WTC11 (cell line): ENCODE measurements at places on chromosomes 16 and 17. TPM values are rescaled to one million over a fixed set of nuclear protein-coding genes. Genes with fewer than 3 reads are reported as not detected.

GRCh38 chr17:51391982-51392654, 131.8 kb downstream of the UTP18 start:
- H3K27ac ChIP-seq = no peak overlapping the region
- no peak overlapping the region for H3K4me3 ChIP-seq
- H3K27me3 ChIP-seq = no peaks in the 10 kb centered on the region; the same call in 1 of the 2 replicates

- H3K4me3 ChIP-seq = no peak overlapping the region
- no peak for DNase-seq
- H3K27me3 ChIP-seq = no peaks in the 10 kb centered on the region; the same call in 1 of the 2 replicates
- peaks cover 18% of the 10 kb centered on the region for H3K4me1 ChIP-seq
Measured at GRCh38 chr17:10033449-10033848, 128.4 kb upstream of the RCVRN start.

- DNase-seq = no peak
- no peak overlapping the region for H3K27ac ChIP-seq
- H3K36me3 ChIP-seq = peaks cover 46% of the 10 kb centered on the region
- no peaks in the 10 kb centered on the region for H3K27me3 ChIP-seq
Measured at GRCh38 chr17:31523862-31524730, 132.6 kb downstream of the RAB11FIP4 start.

DNA sequence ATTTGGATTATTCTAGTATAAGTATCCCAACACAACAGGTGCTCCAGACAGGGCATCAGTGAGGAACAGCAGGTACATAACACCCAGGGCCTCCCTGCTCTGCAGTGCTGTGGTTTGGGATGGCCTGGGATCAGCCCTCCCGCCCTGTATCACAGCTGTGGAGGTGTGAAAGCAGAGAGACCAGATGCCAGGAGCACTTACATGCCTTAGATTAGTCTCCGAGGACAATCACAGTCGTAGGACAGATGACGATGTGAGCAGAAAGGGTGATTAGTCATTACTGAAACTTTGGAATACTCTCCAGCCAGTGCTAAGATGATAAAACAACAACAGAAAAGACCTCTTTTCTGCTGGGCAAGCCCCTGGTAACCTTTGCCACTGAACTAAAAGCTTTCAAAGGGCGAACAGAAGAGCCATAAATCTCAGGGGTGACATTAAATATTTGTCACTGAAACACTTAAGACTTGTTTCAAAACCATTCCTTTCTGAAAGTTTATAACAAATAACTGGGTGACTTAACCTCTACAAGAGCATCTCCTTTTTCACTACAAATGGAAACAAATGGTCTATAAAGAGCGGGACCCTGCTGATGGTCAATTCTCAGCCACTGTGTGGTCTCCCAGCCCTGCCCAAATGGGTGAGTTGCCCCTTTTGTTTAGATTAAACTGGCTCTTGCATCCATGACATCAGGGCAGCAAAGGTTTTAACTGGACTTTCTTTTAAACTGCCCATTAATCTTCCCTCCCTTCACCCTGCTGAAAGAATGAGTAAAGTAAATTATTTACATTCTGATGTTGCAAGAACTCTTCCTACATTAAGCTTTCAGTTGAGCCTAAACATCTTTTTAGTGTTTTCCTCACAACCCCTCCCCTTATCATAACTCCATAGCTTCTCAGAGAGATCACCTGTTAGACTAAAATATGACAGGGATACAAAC, 183.1 kb upstream of the COX10 start:
- no peak for DNase-seq
- no peak overlapping the region for H3K27ac ChIP-seq
- H3K4me3 ChIP-seq = no peak overlapping the region
- no peaks in the 10 kb centered on the region for H3K4me1 ChIP-seq
- peaks cover 5% of the 10 kb centered on the region; the same call in 1 of the 2 replicates for H3K36me3 ChIP-seq

GRCh38 chr17:12911239-12911638, 106.6 kb downstream of the ELAC2 start:
- H3K27me3 ChIP-seq = no peaks in the 10 kb centered on the region
- DNase-seq = no peak
- H3K36me3 ChIP-seq = peaks cover 24% of the 10 kb centered on the region
- H3K4me1 ChIP-seq = no peaks in the 10 kb centered on the region

DNA sequence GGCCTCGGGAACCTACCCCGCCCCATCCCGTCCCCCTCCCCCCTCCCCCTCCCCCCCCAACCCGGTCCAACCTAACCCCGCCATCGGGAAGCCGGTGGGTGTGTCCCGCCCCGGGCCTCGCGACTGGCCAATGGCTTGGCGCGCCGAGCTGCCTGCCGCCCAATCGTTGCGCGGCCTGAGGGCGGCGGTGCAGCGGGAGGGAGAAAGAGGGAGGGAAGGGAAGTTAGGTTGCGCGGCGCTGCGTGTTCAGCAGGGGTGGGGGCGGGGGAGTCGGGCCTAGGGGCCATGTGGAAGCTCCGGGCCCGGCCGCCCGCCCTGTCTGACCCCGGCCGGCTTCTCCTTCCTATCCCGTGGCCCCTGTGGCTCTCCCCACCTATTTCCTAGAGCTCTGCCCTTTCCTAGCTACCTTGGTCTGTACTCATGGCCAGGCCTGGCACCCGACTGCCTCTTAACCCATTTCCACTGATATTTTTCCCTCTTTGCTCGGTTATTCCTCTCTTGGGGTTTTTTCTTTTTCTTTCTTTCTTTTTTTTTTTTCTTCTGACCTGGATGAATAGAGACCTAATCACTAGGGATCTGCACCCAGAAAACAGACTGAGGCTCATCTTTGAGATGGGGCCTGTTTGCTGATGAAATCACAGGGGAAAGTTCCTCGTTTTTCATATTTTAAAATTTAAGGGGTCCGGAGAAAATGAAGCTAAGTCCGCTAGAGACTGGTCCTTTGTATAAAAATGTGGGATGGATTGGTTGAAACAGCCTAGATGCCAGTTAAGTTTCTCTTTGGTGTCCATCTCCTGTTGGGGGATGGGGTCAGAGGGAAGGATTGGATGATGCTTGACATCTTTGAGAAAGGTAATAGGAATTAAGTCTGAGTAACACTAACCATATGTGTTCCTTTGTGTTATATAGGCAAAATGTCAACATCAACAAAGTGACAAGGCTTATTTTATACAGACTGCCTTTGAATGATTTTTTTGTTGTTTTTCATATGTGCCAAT, 1.1 kb downstream of the KPNB1 start:
- peak overlapping the region; percentile 86; the same call in 1 of the 2 replicates for H3K27ac ChIP-seq
- H3K4me1 ChIP-seq = peaks cover 28% of the 10 kb centered on the region
- peak; percentile 97 for DNase-seq
- peak overlapping the region; percentile 91 for H3K4me3 ChIP-seq
- H3K36me3 ChIP-seq = peaks cover 46% of the 10 kb centered on the region

- H3K36me3 ChIP-seq = peaks cover 6% of the 10 kb centered on the region; the same call in 1 of the 2 replicates
- no peak overlapping the region for H3K27ac ChIP-seq
- DNase-seq = no peak
- H3K27me3 ChIP-seq = no peaks in the 10 kb centered on the region
- H3K4me1 ChIP-seq = no peaks in the 10 kb centered on the region
Measured at GRCh38 chr16:12132290-12132689, 155.8 kb downstream of the SNX29 start.

- DNase-seq = no peak
- no peaks in the 10 kb centered on the region for H3K4me1 ChIP-seq
- no peaks in the 10 kb centered on the region for H3K27me3 ChIP-seq
- peaks cover 21% of the 10 kb centered on the region for H3K36me3 ChIP-seq
Measured at GRCh38 chr16:74439685-74440084, 18.4 kb upstream of the CLEC18B start.

GRCh38 chr17:12973496-12974004, 44.3 kb downstream of the ELAC2 start:
- peak overlapping the region; percentile 71 for H3K4me3 ChIP-seq
- no peaks in the 10 kb centered on the region for H3K27me3 ChIP-seq
- no peak overlapping the region for H3K27ac ChIP-seq
- peak; percentile 26 for DNase-seq

DNA sequence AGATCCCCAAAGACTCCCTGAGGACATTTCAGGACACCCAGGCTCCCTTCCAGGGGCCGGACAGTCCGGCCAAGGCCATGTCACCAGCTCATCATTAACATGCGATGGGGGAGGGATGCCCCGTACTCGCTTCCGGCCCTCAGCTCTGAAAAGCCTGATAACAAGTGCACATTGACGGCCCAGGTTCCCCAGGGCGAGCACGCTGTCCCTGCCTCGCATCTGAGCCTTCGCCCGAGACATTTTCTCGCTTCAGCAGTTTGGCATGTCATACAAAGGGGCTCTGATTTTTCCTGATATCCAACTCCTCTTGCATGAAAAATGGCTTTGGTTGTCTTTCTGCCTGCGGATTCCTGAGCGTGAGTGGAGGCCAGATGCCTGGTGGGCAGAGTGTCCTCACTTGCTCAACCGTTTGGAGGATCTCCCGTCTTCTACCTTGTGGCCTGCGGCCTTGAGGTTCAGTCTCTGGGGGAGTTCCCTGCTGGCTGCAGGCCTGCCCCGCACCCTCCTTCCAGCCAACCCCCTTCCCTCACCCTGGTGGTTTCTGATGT, 14.1 kb downstream of the CACNG4 start:
- H3K4me3 ChIP-seq = no peak overlapping the region
- DNase-seq = no peak
- no peak overlapping the region for H3K27ac ChIP-seq
- peaks cover 13% of the 10 kb centered on the region for H3K4me1 ChIP-seq

DNA sequence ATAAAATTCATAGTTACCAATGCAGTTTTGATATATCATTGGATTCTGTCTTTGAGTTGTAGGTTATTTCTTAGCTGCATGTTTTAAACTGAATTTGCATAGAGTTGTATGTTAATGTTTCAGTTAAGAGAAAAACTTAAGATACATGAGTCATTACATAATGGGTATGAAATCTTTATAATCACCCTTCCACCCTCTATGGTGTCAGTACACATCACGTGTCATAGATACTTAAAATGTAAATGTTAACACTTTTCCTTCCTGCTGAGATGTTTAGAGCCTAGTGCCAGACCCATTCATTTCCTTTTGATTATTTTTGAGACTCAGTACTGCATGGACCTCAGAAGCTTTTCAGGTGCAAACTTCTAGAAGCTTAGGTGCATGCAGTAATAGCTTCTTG, 20.5 kb downstream of the ZNF207 start:
- H3K27ac ChIP-seq = peak overlapping the region; percentile 31; the same call in 1 of the 2 replicates
- H3K4me1 ChIP-seq = no peaks in the 10 kb centered on the region
- peaks cover 87% of the 10 kb centered on the region for H3K36me3 ChIP-seq
- no peak overlapping the region for H3K4me3 ChIP-seq
- no peak for DNase-seq

GRCh38 chr17:42053731-42054500, 3.5 kb upstream of the C17orf113 start:
- peaks cover 46% of the 10 kb centered on the region for H3K4me1 ChIP-seq
- no peak overlapping the region for H3K4me3 ChIP-seq
- H3K27me3 ChIP-seq = peaks cover 9% of the 10 kb centered on the region
- H3K36me3 ChIP-seq = no peaks in the 10 kb centered on the region

- peak overlapping the region; percentile 81 for H3K4me3 ChIP-seq
- no peak for DNase-seq
- no peak overlapping the region for H3K27ac ChIP-seq
- peaks cover 36% of the 10 kb centered on the region for H3K4me1 ChIP-seq
- H3K36me3 ChIP-seq = no peaks in the 10 kb centered on the region
Measured at GRCh38 chr17:74738051-74738996, 1.3 kb downstream of the RAB37 start.

DNA sequence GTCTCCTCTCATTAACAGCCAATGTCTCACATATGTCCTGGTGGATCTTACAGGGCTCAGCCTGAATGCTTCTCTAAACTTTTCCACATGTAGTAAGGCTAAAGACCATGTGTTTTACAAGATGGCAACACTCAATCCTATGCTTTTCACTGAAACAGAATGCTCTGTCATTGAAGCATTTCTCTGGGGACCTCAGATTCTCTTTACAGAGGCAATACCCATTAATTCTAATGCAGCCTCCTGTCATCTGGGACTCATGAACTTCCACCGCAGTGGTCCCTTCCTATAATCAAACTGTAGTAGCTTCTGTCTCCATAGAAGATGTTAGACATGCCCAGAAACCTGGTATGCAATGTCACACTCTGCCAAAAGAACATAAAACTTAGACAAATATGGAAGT, 926.6 kb upstream of the RBFOX1 start:
- H3K36me3 ChIP-seq = peaks cover 88% of the 10 kb centered on the region
- no peaks in the 10 kb centered on the region for H3K4me1 ChIP-seq
- no peak overlapping the region for H3K27ac ChIP-seq
- no peak for DNase-seq
- H3K27me3 ChIP-seq = peaks cover 4% of the 10 kb centered on the region; the same call in 1 of the 2 replicates
- no peak overlapping the region for H3K4me3 ChIP-seq

GRCh38 chr16:9013508-9013864, 49.8 kb upstream of the USP7 start:
- H3K27me3 ChIP-seq = peaks cover 4% of the 10 kb centered on the region
- H3K27ac ChIP-seq = no peak overlapping the region
- no peak for DNase-seq
- peaks cover 7% of the 10 kb centered on the region for H3K4me1 ChIP-seq
- H3K36me3 ChIP-seq = peaks cover 5% of the 10 kb centered on the region

DNA sequence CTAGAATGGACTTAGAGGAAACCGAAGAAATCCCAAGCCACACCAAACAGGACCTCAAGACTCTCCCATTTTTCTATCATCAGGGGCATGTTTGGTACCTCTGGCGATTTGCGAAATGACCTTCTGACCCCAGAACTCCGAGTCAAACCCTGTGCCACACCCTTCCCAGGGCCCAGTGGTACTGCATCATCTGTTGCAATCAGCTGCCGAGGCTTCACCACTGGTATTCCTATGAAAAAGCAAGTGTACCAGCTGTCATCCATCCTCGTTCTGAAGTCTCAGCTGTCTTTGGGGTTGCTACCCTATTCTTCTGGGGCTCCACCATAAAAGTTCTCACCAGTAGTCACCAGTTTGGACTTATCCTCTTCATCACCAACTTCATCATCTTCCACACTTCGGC, 2.3 kb upstream of the RSKR start:
- peaks cover 85% of the 10 kb centered on the region for H3K36me3 ChIP-seq
- no peak overlapping the region for H3K27ac ChIP-seq
- H3K4me1 ChIP-seq = no peaks in the 10 kb centered on the region
- no peak for DNase-seq
- no peaks in the 10 kb centered on the region for H3K27me3 ChIP-seq
- no peak overlapping the region for H3K4me3 ChIP-seq

The NUTF2 gene
- 183 to 205 TPM (median 200 TPM) in 3 replicates for total RNA-seq

The AOC2 gene
- total RNA-seq = 9.8 to 11.0 TPM (median 10.1 TPM) in 3 replicates

The GDPD3 gene
- total RNA-seq = 1.5 to 2.5 TPM (median 1.8 TPM) in 3 replicates

The KRTAP2-1 gene
- not detected in 3 replicates for total RNA-seq

The TBC1D3C gene
- total RNA-seq = not detected in 3 replicates

The CBFA2T3 gene
- 1.9 to 2.8 TPM (median 2.6 TPM) in 3 replicates for total RNA-seq

The DHRS7C gene
- not detected in 3 replicates for total RNA-seq

The SPATA22 gene
- not detected in 3 replicates for total RNA-seq

The ARHGAP44 gene
- 22.7 to 23.8 TPM (median 22.8 TPM) in 3 replicates for total RNA-seq

The PER1 gene
- 30.6 to 46.9 TPM (median 34.0 TPM) in 3 replicates for total RNA-seq

The C16orf54 gene
- 0.09 to 0.14 TPM (median 0.11 TPM) in 3 replicates for total RNA-seq

The RNF222 gene
- not detected in 3 replicates for total RNA-seq
